GM12878 (cell line): ENCODE measurements at places on chromosomes 6 and 20.
A peak's percentile ranks its signal among the peaks of the same experiment; 100 is the strongest.

- DNase-seq = no peak
Observed at GRCh38 chr20:38267296-38267695, 6.8 kb upstream of the KIAA1755 start.

GRCh38 chr6:99132026-99132635, 184.4 kb upstream of the FBXL4 start:
- no peak for DNase-seq

DNA sequence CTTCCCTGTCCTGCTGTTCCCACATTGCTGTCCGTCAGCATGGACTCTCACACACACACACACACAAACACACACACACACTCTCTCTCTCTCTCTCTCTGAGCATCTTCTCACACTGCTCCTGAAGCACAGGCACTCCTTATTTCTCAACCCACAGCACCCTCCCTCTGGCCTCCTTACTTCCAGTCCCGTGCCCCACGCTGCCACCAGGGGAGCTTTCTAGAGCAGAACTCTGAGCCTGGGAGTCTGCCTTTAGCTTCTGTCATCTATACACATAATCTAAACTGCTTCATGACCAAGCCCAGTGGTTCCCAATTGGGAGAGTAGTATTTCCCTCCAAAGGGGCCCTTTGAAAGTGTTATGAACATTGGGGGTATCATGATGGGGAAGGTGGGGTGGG, 29.1 kb downstream of the HECA start:
- no peak for DNase-seq

- no peak for DNase-seq
Observed at GRCh38 chr6:161001421-161001820, 9.9 kb downstream of the MAP3K4 start.

DNA sequence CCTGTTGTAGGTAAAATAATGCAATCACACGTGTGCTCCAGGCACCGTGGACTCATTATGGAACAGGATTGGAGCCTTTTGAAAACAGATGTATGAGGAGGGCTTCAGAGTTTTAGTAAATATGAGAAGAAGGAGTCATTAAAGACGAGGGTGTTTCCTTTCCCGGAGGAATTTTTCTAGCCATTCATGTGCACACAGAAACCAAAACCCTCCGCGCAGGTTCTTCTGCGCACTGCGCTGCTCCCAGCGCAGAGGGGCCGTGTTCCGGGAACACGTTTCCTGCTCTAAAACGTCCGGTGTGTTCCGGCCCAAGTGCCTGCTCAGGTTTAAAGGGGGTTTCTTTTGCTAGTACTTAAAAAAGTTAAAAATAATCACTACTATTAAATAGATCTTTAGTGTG, 11.6 kb downstream of the GPR31 start:
- no peak for DNase-seq

DNA sequence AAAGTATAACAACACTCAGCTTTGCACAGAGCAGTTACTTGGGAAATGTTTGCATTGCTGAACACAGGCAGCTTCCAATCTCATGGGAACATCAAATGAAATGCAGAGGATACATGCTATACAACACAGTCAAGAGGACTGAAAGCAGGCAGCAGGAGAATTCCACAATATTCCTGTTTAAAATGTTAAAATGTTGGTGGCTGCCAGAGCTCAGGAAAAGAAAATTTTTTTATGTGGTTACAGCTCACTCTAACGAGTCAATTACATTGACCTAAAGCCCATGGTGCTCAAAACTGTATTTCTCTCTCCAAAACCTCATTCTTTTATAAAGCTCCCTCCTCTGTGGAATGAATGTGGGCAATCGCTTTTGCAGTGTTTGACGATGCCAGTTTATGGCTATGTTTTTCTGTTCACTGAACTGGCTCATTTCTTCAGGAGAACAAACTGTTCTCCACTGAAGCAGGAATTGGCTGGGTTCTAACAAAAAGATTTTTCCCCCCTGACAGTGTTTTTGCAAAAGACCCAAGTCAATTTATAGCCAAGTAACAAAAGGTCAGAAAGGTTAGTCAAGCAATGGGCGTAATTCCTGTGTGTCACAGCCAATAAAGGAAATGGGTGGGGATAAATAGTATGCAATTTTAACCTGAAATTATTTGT, 69.0 kb downstream of the ZHX3 start:
- no peak for DNase-seq

DNA sequence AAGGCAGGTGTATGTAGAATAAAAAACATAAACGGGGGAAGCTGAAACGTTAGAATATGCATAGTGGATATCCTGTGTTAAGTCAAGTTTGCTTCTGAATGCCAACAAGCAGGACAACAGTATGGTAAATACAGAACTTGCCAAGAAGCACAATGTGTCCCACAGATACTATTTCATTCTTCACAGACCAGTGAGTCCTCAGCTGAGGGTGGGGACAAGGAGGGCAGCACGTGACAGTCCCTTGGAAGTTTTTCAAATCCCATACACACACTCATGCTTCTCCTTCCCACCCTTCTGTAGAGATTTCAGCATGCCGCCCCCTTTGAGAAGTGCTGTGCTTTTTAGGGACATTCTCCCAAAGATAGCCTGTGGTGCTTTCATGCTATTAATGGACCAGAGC, 268.5 kb upstream of the ECI2 start:
- no peak for DNase-seq

GRCh38 chr20:20362774-20363433, 5.0 kb upstream of the INSM1 start:
- DNase-seq = no peak

- DNase-seq = no peak
Observed at GRCh38 chr6:73688351-73688750, 7.7 kb upstream of the CD109 start.

DNA sequence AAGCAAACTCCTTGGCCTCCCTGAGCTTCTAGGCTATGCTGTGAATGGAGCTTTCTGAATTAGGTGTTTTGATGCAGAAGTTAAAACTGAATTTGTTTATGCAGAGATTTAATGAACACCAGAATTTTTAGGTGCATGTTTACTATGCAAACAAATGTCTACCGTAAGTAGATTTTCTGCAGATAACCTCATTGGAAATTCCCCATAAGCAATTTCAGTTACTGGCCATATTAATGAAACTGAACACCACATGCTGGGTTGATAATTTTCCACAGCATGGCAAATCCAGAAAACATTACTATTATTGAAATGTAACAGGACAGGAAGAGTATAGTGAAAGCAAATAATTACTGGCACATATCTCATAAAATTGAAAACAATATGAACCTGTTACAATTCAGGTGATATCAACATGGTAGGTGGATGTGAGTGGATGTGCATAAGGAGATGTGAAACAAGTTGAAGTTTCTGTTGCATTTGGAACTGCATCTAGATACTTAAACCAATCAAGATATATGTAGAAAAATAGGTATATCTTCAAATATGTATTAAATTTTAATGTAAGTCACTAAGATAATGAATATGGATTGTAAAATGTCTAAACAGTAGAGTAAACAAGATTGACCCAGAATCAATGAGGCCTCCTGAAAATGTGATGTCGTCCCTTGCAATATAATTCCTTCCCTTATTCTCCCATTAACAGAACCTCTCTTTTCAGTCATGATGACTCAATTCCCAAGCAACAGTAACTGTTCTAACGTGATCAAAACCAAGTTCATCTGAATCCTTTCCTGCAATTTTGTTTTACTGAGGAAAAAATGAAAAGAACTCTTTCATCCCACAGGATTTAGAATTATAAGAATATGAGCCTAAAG, 11.0 kb downstream of the PTCHD4 start:
- no peak for DNase-seq

GRCh38 chr6:98695091-98695801, 139.1 kb upstream of the POU3F2 start:
- DNase-seq = no peak

- peak; percentile 15 for DNase-seq
Observed at GRCh38 chr6:73579851-73580246, 59.0 kb upstream of the EEF1A1 start.

DNA sequence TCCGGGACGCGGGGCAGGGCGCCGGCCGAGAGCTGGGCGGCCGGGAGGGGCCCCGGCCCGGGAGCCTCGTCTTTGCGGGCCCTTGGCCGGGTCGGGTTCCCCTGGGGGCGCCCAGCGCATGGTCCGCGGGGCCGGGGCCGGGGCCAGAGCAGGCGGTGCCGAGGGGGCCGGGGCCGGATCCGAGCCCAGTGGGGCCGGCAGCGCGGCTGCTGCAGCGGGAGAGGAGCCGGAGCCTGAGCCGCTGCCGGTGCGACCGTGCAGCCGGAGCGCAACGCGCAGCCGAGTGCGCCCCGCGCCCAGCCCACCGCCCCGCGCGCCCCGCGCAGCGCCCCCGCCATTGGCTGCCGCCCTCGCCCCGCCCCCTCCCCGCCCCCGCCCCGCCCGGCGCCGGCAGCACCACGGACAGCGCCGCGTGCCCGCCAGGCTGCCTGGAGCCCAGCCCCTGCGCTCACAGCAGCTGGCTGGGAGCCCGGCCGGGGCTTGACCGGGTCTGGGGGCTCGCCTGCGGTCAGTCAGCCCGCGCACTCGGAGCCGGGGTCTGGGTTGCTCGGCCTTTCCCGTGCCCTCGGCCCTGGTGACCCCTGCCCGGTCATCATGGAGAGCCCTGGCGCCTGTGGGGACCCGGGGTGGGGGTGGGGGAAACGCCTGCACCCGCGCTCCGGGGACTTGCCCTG, at the start of gene HRH3:
Gene HRH3 (minus strand): TSS at position 287 of the 674 bp plus-strand sequence. CDS start 308 bp downstream, outside the sequence.
- DNase-seq = no peak
